ENCODE measurements at places on chromosomes 6 and 20.

GRCh38 chr6:87393026-87393622 lies 14.6 kb upstream of the CFAP206 start:
- DNase-seq, result no peak

DNA sequence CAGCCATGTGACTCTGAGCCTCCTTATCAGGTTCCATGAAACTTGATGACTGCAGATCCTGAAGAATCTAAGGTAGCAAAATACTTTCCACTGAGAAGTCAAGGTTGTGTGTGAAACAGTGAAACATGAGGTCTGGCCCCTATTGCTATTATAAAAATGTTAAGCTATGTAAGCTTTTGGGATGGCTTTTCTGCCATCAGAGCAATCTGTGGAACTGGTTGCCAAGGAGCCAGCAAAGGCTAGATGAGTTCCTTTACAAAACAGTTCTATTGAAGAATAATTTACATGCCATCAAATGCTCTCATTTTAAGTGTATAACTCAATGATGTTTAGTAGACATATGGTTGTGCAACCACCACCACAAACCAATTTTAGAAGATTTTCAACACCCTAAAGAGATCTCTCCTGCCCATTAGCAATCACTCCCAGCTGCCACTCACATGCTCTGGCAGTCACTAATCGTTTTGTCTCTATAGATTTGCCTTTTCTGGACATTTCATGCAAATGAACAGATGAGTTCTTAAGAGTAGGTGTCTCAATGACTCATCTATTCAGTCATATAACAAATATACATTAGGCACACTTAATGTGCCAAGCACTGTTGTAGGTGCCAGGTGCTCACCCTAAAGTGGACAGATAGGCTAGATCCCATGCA lies 19.9 kb upstream of the MEP1A start:
- no peak for DNase-seq

- no peak for DNase-seq
Observed at GRCh38 chr6:153145591-153145990, 14.5 kb upstream of the RGS17 start.

DNA sequence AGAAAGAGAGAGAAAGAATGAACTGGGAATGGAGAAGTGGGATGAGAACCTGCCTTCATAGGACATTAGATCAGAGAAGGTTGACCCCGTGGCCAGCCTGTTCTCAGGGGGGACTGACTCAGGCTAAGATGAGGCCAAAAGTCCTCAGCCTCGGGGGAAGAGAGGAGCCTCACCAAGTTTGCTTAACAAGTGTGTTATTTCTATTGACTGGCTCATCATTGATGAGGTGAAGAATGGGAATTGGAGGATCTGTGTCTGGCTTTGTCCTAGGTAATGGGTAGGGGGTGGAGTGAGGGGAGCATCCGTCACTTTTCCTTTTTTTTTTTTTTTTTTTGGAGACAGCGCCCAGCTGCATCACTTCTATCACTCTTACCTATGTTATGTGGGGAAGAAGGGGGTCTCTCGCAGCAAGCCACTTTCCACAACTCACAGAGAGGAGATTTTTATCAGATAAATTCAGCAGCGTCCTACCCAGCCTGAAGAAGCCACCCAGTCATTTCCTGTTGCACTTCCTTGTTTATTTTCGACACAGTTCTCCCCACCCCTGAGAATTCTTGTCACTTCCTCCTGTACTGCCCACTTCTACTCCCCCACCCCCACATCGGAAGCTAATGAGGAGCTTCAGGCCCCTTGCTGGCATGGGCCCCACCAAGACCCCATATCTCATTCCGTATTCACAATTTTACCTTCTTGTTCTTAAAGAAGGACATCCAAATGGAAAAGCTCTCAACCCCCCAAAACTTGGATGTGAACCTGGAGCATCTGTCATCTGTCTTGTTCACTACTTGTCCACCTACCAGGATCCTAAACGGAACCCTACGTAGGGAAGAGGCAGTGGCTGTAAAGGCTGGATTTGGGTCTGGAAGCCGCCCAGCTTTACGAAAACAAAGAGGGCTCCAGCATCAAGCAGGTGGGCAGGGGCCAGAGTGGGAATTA lies 2.8 kb upstream of the RNASET2 start:
- no peak for DNase-seq

DNA sequence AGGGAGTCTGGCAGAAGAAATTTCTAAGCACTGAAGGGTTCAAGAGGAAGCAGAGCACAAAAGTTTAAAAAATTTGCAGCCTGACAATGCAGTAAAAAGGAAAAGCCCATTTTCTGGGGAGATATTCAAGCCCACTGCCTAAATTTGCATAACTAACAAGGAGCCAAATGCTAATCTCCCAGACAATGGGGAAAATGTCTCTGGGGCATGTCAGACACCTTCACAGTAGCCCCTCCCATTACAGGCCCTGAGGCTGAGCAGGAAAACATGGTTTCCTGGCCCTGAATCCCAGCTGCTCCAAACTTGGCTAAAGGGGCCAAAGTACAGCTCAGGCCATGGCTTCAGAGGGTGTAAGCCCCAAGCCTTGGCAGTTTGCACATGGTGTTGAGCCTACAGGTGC lies 908.5 kb upstream of the MANEA start:
- no peak for DNase-seq

DNA sequence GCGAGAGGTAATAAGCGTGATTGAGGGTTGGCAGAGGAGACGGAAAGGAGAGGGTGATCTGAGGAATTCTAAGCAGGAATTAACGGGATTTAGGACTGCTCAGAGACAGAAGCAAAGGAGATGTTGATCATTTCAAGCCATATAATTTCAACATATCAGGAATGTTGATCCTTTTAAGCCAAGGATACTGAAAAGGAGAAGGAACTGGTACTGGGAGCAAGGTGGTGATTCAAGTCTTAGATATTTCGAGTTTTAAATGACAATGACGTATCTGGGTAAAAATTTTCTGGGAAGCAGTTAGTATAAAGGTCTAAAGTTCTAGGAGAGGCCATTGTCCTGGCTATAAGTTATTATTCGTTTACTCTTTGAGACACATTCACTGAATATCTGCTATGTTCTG lies 91.3 kb upstream of the OGFRL1 start:
- DNase-seq, result no peak

DNA sequence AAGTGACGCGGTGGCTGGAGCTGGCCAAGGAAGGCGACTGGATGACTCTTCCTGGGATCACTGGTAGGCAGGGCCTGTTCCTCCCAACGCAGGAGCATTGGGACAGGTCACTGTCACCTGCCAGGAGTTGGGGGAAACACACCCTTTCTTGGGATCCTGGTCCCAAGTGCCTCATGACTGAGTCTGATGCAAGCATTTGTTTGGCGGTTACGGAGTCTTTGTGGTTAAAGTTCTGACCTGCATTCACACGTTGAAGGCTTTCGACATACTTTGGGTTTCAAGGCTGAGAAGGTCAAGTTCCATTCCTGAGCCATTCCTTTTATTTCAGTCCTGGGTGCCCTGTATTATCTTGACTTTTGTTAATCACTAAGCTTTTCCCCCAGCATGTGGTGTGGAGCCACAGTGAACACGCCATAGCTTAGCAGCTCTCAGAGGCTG lies 6.0 kb downstream of the PNLDC1 start:
- no peak for DNase-seq
